ENCODE measurements at places on chromosomes 11 and 22.

- DNase-seq, result peak; percentile 97
These were observed at the start of gene INTS4 for GRCh38 chr11:77994434-77995362. Gene INTS4, minus strand, starts transcription at chr11:77994668. Its CDS starts 25 bp downstream, at chr11:77994643.

GRCh38 chr11:113286009-113286408 lies 28.4 kb upstream of the TTC12 start:
- no peak for DNase-seq

GRCh38 chr11:21465203-21465602 lies 727.7 kb upstream of the ANO5 start:
- DNase-seq, result no peak

DNA sequence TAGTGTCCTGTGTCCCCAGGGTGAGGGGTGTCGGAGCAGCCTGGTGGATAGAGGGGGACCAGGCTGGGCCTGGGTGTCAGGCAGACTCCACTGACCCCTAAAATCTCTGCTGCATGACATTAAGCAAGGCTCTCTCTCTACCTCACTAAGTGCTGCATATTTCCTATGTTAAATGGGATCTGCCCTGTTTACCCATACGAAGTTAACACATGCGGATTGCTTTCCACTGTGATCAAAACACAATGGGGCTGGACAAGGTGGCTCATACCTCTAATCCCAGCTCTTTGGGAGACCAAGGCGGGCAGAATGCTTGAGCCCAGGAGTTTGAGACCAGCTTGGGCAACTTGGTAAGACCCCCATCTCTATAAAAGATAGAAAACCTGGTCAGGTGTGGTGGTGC lies 426.2 kb downstream of the MIAT start:
- DNase-seq, result no peak

DNA sequence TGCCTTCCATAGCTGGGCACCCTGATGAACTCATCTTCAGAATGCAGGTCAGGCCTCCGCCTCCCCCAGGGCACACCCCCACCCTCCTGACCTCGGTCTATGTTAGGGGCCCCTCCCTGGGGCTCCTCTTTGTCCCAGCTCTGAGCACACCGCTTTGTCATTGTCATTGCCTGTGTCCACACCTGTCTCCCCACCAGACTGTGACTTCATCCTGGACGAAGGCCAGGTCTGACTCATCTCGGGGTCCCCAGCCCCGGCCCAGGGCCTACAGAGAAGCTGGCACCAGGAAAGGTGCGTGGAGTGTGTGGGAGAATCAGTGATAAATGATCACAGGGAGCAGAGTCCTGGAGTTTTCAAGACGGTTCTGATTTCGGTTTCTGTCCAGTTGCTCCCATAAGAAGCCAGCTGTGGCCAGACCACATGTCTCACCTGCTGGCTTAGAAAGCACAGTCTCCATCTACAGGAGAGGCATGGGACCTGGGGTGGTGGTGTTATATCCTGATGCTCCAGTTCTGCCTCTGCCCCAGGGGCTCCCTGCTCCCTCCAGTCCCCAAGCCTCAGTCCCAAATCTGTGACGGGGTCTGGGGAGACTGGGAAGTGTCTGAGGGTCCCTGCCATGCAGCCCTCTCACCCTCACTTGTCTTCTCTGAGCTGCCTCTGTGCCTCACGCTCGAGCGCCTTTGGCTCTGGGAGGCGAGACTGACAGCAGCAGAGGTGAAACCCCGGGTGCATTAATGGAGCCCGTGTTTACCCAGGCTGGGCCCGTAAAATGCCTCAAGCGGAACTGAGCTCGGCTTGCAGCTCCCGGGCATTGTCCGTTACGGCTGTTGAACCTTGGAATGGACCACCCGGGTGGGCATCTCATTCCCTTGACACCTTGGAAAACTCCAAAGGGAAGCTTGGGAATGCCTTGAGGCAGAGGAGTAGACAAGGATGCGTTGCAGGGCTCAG lies 85.5 kb upstream of the WNT11 start:
- no peak for DNase-seq

- DNase-seq, result no peak
These were observed 315.7 kb downstream of the INSC start for GRCh38 chr11:15430381-15430780.

DNA sequence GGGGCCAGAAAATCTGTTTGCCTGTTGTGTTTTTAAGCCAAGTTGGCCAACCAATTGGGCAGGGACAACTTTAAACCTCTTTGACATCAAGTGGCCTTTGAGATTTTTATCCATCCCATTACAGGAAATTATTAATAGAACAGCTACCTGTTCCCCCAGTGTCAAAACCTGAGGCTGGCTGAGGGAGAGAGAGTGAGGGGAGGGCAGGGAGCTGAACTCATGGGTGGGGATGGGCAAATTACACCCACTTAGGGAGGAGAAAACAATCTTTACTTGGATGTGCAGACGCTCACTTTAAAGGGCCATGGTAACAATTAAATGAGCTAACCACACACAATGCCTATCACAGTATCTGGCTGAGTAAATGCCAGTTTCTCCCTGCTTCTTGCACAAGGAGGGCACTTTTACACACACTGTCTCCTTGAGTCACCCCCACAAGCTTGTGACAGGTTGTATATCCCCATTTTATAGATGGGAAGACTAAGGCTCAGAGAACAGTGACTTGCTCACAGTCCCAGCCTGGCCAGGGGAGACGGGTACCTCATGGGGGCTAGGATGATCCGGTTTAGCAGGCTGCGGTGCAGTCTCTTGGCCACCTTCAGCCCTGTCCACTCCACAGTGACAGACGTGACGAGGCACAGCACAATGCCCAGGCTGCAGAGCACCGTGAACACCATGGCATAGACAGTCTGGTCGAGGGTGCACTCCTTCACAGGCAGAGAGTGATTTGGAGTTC lies 17.8 kb upstream of the KCNJ11 start:
- DNase-seq, result no peak

GRCh38 chr11:22666688-22667439 lies 453 bp downstream of the GAS2 start:
- peak; percentile 32 for DNase-seq

- DNase-seq, result no peak
These were observed 29.4 kb downstream of the LRP5 start for GRCh38 chr11:68341557-68342458.
